ENCODE measurements at places on chromosomes 13 and 19. TPM values are rescaled to one million over a fixed set of nuclear protein-coding genes. Genes with fewer than 3 reads are reported as not detected.

Gene SULT2B1
- 0.09 TPM for total RNA-seq

Gene IRS2
- total RNA-seq, result 3.0 TPM

Gene NCAN
- total RNA-seq, result not detected

Gene MCOLN1
- 3.8 TPM for total RNA-seq

Gene MIA
- total RNA-seq, result not detected

Gene LILRB4
- not detected for total RNA-seq

Gene SNRNP70
- 162 TPM for total RNA-seq

Gene SHD
- total RNA-seq, result not detected

Gene RLN3
- total RNA-seq, result not detected

Gene CNFN
- total RNA-seq, result not detected

Gene VN1R2
- not detected for total RNA-seq

Gene FUT1
- 0.28 TPM for total RNA-seq

Gene OVOL3
- total RNA-seq, result not detected

Gene NANOS3
- not detected for total RNA-seq

Gene RAB20
- total RNA-seq, result 12.7 TPM

Gene TNFRSF19
- total RNA-seq, result 5.7 TPM

Gene TMEM147
- 120 TPM for total RNA-seq

Gene GIPR
- 0.09 TPM for total RNA-seq

Gene NLRP9
- not detected for total RNA-seq

Gene TUBA3C
- total RNA-seq, result not detected

Gene UBE2L5
- 0.09 TPM for total RNA-seq

Gene LRP3
- total RNA-seq, result 24.0 TPM

Gene PCSK4
- 1.3 TPM for total RNA-seq

Gene MAP4K1
- total RNA-seq, result 0.37 TPM

Gene CPB2
- not detected for total RNA-seq

Gene C13orf42
- total RNA-seq, result not detected

Gene FZR1
- 23.9 TPM for total RNA-seq

Gene GATAD2A
- total RNA-seq, result 17.8 TPM

Gene ACP7
- 0.09 TPM for total RNA-seq

Gene MYPOP
- total RNA-seq, result 0.85 TPM

Gene C5AR1
- not detected for total RNA-seq
